ENCODE measurements at places on chromosomes 4 and X. TPM values are rescaled to one million over a fixed set of nuclear protein-coding genes. Genes with fewer than 3 reads are reported as not detected.

YIPF6 gene
- total RNA-seq: 37.1 TPM

FAM241A gene
- total RNA-seq: 23.2 TPM

CASP3 gene
- total RNA-seq: 19.7 TPM

GPM6B gene
- total RNA-seq: 2.3 TPM

NDUFB11 gene
- 58.6 TPM for total RNA-seq

CFAP299 gene
- total RNA-seq: not detected

CFAP99 gene
- not detected for total RNA-seq

NUP62CL gene
- not detected for total RNA-seq

THOC2 gene
- 53.8 TPM for total RNA-seq

BEX5 gene
- total RNA-seq: 1.2 TPM

AVPR2 gene
- 7.2 TPM for total RNA-seq

VCX gene
- total RNA-seq: not detected

ZFYVE28 gene
- 12.9 TPM for total RNA-seq

PCDH19 gene
- total RNA-seq: 5.2 TPM

GPR82 gene
- total RNA-seq: 0.42 TPM

SSX7 gene
- not detected for total RNA-seq

FMR1NB gene
- not detected for total RNA-seq

USP17L13 gene
- not detected for total RNA-seq

IL9R gene
- 0.22 TPM for total RNA-seq

TMPRSS11E gene
- total RNA-seq: not detected

CXCL6 gene
- 0.45 TPM for total RNA-seq

ANKRD17 gene
- 65.8 TPM for total RNA-seq

WDFY3 gene
- 124 TPM for total RNA-seq

EGF gene
- total RNA-seq: not detected

DSPP gene
- total RNA-seq: not detected

ITIH6 gene
- total RNA-seq: not detected

PRDM8 gene
- 2.6 TPM for total RNA-seq

FAM47A gene
- total RNA-seq: not detected

CCDC160 gene
- total RNA-seq: not detected

PABPC1L2A gene
- total RNA-seq: not detected

FAM9C gene
- total RNA-seq: not detected

PCDH18 gene
- 23.3 TPM for total RNA-seq

PCSK1N gene
- not detected for total RNA-seq

CA5B gene
- 14.1 TPM for total RNA-seq

SMIM10L2A gene
- total RNA-seq: 0.39 TPM

NPY1R gene
- total RNA-seq: 17.2 TPM

TXK gene
- total RNA-seq: 1.6 TPM

SLC49A3 gene
- total RNA-seq: 19.0 TPM

TENM3 gene
- total RNA-seq: 38.1 TPM

SSX1 gene
- not detected for total RNA-seq

PIN4 gene
- total RNA-seq: 6.8 TPM

MSX1 gene
- 38.9 TPM for total RNA-seq

AASDH gene
- 7.7 TPM for total RNA-seq

OTC gene
- not detected for total RNA-seq

CT45A2 gene
- not detected for total RNA-seq

Data from mesenteric fat pad (tissue), 1 donor.